NK-92 treated with Interleukin-12 subunit alpha and Interleukin-12 subunit beta, amount 100 ng/mL, for 24 hours (cell line): ENCODE measurements at places on chromosomes 1 and 21.

- DNase-seq, result no peak
Observed at GRCh38 chr1:237913345-237913744, 22.6 kb upstream of the ZP4 start.

GRCh38 chr1:44652445-44653106, 21.7 kb downstream of the TMEM53 start:
- DNase-seq, result peak; percentile 50

DNA sequence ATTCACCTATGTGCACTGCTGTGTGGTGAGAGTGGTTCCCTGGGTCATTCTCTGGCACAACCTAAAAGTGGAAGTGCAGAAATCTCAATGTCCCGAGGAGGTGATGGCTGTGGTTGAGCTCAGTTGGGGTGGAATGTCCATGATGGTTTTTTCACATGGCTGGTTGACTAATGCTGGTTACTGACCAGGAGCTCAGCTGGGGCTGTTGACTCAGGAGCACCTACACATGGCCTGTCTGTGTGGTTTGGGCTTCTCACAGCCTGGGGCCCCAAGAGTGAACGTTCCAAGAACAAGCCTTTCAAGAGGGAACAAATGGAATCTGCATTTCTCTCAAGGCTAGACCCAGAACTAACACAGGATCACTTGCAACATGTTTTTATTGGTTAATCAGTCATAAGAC, 6.4 kb upstream of the KANK4 start:
- DNase-seq, result no peak

- peak; percentile 23 for DNase-seq
Observed at GRCh38 chr1:186620566-186621350, 59.5 kb downstream of the PTGS2 start.

DNA sequence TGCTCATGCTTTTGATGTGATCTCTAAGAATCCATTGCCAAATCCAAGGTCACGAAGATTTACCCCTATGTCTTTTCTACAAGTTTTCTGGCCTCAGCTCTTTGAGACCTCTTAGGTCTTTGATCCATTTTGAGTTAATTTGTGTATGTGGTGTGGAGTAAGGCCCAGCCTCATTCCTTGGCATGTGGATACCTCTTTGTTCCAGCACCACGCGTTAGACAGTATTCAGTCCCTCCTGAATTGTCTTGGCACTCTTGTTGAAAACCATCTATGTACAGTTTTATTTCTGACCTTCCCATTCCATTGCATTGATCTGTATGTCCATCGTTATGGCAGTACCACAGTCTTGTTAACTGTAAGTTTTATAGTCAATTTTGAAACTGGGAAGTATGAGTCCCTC, 8.0 kb upstream of the FTCD start:
- DNase-seq, result no peak

DNA sequence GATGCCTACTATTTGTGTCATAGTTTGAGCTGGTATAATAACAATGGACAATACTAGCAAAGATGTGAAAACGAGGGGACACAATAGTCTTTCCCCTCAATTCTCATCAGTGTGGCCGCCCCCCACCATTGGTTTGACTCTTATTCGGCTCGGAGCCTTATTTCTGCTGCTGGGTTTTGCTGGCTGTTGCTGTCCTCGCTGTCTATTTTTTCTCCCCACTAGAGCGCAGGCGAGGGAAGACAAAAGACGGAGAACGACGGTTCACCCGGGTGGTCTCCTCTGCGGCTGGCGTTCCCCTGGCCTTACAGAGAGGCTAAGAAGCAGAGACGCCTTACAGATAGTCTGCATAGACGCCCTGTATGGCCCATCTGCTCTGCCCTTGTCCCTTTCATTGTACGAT, 19.4 kb downstream of the CLIC6 start:
- no peak for DNase-seq

DNA sequence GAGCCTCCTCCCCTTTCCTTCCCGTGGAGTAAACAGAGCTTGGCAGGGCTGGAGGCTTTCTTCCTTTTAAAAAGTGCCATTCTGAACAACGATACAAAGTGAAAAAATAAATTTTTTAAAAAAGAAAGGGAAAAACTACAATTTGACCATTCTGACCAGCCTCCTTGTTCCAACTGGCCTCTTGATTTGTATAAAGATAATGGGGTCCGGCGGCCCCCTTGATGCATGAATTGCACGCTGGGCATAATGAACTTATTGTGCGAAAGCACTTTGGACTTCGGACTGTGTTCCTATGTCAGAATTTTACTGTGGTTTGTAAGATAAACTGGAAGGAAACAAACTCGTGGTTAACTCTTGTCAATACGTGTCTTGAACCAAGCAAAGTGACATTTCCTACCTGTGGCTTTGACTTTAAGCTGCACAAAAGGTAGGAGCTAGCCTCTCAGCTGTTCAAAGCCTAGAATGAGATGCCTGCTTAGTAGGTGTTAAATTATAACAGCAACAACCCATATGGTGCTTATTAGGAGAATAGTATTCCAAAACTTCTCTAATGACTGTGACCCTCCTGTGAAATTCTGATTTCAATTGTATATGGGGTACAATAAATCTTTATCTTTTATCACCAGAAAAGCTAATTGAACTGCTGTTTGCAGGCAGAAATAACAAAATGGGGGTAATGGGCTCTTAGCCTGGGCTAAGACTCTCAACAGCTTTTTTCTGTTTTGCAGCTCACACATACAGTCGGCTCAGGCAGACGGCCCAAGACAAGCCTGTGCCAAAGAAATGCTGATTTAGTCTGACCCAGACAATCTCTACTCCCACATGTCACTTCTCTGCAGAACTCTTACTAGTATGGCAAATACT, 9.3 kb downstream of the IRF2BP2 start:
- no peak for DNase-seq

- no peak for DNase-seq
Observed at GRCh38 chr1:7538849-7539768, 232.0 kb upstream of the VAMP3 start.

GRCh38 chr1:226548256-226549093, at the start of gene STUM:
STUM (plus strand) TSS chr1:226548764; CDS start chr1:226548905, 141 bp downstream.
- DNase-seq, result no peak

DNA sequence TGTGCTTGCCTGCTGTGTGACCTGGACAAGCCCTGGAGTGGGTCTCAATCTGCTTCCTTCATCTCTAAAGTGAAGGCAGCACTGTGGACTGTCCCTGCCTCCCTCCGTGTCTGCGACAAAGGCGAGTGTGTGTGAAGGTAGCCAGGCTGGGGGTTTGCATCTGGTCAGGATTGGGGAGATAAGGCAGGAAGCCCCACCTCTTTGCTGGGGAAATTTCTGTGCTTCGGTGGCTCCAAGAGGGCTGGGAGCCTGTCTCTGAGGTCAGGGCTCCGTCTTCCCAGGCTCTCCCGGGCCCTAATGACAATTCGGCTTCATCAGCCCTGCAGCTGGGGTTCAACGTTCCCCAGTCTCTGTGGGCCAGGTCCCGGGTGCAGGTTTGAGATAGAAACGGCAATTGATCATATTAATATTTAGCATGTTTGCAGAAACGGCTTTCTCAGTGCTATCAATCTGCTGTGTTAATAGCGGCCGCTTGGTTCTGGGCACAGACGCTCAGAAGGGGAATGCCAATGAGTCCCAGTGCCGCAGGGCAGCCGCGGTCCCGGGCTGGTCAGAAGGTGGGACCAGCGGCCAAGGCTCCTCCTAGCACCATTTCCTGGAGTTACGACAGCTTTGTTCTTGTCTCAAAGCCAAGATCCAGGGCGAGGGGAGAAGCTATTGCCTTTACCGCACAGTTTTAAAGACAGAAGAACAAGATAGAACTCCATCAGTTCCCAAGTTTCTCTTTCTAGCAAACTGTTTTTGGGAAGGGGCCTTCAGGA, 105.7 kb downstream of the PRDM16 start:
- no peak for DNase-seq

DNA sequence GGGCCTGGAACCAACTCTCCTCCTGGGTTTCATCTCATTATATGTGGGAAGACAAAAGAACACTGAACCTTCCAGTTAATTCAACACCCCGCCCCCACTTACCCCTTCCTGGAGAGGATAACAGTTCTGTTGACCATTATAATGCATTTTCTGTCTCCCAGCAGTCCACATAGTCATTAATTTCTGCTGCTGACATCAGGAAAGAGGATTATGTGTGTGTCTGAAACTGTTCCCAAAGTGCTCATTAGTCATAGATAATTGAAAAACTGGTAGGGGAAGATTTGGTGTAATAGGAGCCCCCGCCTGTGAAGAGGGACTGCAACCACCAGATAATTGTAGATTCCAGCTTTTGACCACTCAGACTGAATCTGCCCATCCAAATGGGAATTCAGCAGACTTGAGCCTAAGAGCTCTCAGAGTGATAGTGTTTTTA, 208.7 kb downstream of the FGGY start:
- no peak for DNase-seq

- peak; percentile 42 for DNase-seq
Observed at GRCh38 chr1:160261556-160261892, 825 bp downstream of the DCAF8 start.

DNA sequence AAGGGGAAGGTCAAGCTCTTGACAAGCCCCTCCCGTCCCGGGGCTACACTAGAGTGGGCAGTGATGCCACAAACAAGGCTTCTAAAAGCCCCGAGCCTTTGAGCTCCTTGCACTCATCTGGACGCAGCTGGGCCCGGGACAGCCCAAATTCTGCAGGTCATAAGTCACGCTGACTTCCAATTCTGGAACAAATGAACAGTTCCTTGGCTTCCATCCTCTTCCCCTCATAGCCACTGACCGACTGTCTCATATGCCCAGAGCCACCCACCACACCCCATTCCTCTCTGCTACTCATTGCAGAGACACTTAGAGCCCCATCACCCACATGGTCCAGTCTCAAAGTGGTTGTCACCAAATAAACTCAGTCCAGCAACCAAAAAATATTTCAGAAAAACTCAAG, 32.8 kb upstream of the PRELP start:
- no peak for DNase-seq

GRCh38 chr21:39666026-39666425, 53.3 kb downstream of the B3GALT5 start:
- DNase-seq, result no peak

DNA sequence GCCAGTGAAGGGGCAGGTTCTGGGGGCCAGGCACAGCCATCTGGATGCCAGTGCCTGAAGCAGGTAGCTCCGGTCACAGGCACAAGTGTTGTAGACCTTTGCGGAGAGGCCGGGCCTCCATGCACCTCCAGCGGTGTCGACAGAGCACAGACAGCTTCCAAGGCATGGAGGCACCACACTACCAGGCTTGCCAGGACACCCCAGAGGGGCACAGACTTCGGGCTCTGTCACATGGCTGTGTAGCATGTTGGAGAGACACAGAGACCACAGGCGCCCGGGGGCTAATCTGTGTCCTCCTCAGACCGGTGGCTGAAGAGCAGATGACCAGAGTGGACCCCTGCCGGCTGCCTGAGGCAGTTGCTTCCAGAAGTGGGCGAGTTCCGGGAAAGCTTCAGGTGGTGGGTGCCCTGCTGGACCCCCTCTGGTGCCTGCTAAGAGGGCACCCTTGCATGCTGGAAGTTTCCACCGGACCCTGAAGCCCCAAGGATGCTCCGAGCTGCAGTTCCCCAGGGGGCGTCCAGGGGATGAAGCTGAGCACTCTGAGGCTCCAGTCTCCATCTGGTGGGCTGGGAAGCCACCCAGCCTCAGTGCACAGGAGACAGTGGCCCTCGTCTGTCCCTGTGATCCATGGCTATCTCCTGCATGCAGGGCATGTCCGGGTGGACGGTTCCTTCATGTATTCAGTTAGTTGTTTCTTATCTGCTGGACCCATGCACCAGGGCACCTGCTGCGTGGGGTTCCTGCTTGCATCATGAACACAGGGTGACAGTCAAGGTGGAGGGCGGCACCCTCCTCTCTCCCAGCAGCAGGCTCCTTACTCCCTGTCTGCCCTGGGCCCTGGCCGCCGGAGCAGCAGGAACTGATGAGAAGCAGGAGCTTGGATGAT, 82.4 kb downstream of the OBSCN start:
- DNase-seq, result no peak

DNA sequence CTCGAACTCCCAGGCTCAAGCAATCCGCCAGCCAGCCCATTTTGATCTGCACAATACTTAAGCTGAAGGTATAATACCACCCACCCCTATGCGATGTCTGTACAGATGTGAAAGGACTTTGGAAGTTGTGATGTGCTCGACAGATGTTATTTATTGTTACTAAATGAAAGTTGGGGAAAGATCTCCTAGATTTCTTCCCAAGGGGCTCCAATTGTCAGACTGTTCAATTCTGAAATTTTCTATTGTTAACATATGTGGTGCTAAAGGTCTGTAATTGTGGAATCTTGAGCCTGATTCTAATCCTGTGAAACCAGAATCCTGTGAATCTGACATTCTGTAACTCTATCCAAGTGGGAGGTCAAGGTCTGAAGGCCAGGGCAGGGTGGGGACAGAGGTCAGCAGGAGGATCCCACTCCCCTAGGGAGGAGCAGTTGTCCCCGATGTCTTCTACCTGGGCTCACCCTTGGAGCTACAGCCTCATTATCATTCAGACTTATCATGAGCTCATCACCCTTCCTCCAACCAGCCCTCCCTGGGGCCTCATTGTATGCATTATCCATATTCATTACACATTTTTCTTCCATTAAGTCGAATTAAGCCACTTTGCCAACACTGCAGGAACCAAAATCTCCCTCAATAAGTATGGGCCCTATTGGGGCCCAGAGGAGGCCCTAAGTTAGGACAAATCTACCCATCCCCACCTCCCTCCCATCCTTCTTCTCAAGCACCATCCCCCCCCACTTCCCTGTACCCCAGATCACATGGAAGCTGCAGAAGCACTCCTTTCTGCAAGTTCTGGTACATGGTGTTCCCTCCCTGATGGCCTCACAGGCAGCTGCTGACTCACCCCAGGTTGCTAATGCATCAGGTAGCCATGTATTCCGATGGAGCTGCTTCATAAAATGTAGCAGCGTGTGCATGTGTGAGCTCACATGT, 32.3 kb downstream of the SHISAL2A start:
- DNase-seq, result no peak

DNA sequence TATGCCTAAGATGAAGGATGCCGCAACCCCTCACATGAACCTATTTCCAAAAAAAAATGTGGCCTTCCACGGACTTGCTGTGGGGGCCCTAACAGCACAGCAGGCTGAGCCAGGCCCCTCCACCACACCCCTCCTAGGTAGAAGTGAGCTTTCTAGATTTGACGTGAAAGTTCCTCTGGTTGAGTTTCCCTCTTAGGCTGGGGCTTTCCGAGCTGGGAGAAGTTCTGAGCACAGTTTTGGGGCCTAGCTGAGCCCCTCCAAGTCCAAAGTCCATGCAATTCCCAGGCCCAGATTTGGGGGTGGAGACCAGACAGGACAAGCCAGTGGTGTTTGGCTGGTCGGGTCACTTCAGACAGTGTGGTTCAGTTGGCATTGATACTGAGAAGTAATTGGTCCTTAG, 13.8 kb upstream of the PHLDA3 start:
- no peak for DNase-seq

DNA sequence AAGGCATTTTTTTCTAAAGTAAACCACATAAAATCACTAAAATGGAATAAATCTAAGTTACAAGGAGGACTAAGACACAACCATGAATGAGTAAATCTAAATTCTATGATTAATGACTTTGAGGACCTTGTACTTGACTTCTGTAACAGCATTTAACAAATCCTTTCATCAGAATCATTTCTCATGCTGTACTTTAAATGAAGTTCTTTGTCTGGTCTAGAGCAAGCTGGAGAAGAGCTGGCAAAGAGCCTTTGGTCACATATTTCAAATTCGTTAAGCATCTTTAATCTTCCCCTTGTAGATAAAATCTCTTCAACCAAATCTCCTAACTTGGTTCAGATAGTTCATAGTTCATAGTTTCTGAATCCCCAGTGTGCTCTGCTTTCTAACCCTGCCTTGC, 405.4 kb downstream of the PTPRC start:
- no peak for DNase-seq

GRCh38 chr1:205521686-205522085, 17.2 kb downstream of the CDK18 start:
- no peak for DNase-seq
